ENCODE measurements at places on chromosomes 12 and 14.

- no peak for DNase-seq
Measured at GRCh38 chr14:82490397-82490796, 956.7 kb upstream of the SEL1L start.

- DNase-seq: no peak
Measured at GRCh38 chr12:81255947-81256346, 178.1 kb downstream of the ACSS3 start.

- DNase-seq: peak; percentile 32
Measured at GRCh38 chr14:89303456-89304435, 113.3 kb downstream of the FOXN3 start.

- no peak for DNase-seq
Measured at GRCh38 chr12:2238111-2238510, 185.3 kb downstream of the CACNA1C start.

GRCh38 chr12:121748571-121749265 lies 36.2 kb downstream of the TMEM120B start:
- DNase-seq: no peak

DNA sequence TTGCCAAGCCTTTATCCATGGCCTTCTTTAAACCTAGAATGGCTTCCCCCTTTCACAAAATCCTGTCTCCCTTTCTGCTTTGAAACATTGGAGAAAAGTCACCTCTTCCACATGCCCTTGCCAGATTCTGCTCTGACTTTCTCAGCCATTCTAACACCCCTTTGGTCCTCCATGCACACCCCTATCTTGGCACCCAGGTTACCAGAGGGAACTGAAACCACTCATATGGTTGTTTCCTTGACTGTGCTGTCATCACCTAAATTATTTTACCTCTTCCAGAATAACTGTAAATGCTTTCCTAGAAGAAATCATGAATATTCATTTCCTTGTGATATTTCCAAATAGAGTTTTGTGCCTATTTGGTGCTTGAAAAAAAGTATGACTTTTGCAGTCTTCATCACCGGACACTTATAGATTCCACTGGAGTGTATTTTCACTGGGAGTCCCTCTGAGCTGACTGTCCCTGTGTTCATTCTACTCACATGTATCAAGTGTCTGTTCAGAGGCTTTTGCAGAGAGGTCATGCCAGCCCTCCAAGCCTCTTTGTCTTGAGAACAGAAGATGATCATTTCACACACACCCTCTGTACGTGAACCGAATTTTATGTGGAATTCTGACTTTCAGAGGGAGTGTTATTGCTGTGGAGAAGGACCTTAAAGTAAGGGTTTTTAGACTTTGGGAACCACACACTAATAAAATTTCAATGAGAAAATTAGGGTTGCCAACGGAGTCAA lies 74.1 kb downstream of the PLXNC1 start:
- DNase-seq: no peak

DNA sequence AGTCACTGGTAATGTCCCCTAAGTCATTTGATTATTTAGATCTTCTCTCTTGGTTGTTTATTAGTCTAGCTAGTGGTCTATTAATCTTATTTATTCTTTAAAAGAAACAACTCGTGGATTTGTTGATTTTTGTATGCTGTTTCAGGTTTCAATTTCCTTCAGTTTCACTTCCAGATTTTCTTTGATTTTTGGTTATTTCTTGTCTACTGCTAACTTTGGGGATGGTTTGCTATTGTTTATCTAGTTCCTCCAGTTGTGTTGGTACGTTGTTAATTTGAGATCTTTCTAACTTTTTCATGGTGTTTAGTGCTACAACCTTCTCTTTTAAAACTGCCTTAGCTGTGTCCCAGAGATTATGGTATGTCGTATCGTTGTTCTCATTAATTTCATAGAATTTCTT lies 18.5 kb upstream of the CD69 start:
- DNase-seq: no peak

Measured in activated naive CD4-positive, alpha-beta T cell treated with anti-CD3 and anti-CD28 coated beads, Interleukin-2, amount 10 ng/mL, durations not matched to agents 7 days and 5 days (primary cell).